ENCODE measurements at places on chromosomes 2 and 18.

DNA sequence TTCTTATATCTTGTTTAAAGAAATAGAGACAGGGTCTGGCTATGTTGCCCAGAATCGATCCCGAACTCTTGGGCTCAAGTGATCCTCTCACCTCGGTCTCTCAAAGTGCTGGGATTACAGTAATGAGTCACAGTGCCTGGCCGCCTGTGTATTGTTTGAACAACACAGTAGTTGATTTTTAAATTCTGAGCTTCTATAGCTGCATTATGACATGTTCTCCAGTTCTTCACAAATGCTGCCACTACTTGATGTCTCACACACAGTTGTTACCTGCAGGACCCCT is 7.7 kb upstream of the RHOB start:
- no peak for DNase-seq

- no peak for DNase-seq
Observed at GRCh38 chr2:42569116-42569711, 782 bp downstream of the MTA3 start.

GRCh38 chr18:45920367-45920766 is 46.8 kb downstream of the EPG5 start:
- peak; percentile 62 for DNase-seq

GRCh38 chr2:36413218-36413617 is 57.6 kb downstream of the CRIM1 start:
- no peak for DNase-seq

- no peak for DNase-seq
Observed at GRCh38 chr2:38557981-38558380, 44.7 kb downstream of the HNRNPLL start.

GRCh38 chr18:53509886-53510285 is 714.6 kb downstream of the MBD2 start:
- DNase-seq = no peak

GRCh38 chr2:196482119-196483065 is 157.1 kb upstream of the CCDC150 start:
- no peak for DNase-seq
